Mesothelial cell of epicardium (in vitro differentiated cells): ENCODE measurements at places on chromosomes 11 and 22.

DNA sequence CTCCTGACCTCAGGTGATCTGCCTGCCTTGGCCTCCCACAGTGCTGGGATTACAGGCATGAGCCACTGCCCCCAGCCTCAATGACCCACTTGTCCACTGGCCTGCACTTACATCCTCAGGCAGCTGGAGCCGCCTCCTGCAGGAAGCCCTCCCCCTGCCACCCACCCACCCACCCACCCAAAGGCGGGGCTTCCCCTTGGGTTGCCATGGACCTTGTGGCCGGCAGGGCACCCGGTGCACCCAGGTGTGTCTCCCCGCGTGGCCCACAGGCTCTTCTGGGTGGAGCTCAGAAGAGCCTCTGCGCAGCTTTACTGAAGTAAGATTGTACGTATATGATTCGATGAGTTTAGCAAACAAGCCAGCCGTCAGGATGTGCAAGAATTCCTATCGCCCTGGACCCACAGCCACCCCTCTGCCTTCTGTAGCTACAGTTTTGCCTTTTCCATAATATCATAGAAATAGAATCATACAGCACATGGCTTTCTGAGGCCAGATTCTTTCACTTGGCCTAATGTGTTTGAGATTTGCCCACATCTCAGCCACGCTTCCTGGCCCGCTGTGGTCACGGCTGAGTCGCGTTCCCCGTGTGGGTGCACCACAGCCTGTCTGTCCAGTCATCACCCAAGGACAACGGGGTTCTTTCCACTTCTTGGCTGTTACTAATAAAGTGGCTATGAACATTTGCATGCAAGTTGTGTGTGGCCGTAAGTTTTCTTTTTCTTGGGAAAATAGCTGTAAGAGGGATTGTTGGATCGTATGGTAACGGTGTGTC, 5.3 kb upstream of the BRSK2 start:
- H3K27ac ChIP-seq: no peak overlapping the region
- peaks cover 56% of the 10 kb centered on the region for H3K27me3 ChIP-seq
- H3K36me3 ChIP-seq: no peaks in the 10 kb centered on the region
- peak overlapping the region; percentile 10 for H3K4me3 ChIP-seq
- H3K4me1 ChIP-seq: peaks cover 1% of the 10 kb centered on the region

DNA sequence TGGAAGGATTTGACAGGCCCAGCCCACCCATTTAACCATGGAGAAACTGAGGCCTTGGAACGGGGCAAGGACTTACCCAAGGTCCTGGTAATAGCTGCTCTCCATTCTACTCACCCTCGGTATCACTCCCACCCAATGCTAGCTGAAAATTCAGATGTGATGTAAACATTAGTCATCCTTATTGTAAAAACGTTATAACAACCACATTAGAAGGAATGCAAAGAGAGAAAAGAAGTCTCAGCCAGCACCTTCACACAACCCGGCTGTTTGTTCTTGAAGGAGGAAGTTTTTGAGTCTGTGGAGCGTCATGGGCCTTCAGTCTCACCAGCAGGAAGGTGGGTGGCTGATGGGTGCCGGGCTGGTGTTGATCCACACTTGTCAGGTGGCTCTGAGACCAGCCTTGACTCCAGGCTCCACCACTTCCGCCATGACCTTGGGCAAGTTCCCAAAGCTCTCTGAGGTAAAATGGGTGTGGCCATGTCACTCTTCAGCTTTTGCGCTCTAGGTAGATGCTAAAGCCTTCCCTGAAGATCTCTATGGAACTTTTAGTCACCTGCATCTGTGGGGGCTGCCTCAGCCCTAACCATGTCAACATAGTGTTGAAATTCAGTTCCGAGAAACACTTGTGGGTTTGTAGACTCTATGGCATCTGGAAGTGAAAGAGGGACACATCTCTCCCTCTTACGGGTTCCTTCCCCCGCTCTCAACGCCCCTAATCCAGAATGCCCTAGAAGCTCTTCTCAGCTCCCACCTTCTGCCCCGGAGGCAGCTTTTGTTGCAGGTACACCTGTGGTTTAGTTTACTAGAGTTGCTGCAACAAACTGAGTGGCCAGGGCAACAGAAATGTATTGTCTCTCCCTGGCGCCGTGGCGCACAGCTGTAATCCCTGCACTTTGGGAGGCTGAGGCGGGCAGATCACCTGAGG, 14.8 kb downstream of the CD6 start:
- no peak for DNase-seq
- H3K4me3 ChIP-seq: no peak overlapping the region
- no peaks in the 10 kb centered on the region for H3K36me3 ChIP-seq
- H3K27ac ChIP-seq: no peak overlapping the region
- peaks cover 5% of the 10 kb centered on the region for H3K4me1 ChIP-seq
- peaks cover 43% of the 10 kb centered on the region for H3K27me3 ChIP-seq

GRCh38 chr11:4025248-4025966, 69.2 kb upstream of the RRM1 start:
- H3K36me3 ChIP-seq: peaks cover 13% of the 10 kb centered on the region
- peaks cover 36% of the 10 kb centered on the region for H3K4me1 ChIP-seq
- H3K27ac ChIP-seq: peak overlapping the region; percentile 92

DNA sequence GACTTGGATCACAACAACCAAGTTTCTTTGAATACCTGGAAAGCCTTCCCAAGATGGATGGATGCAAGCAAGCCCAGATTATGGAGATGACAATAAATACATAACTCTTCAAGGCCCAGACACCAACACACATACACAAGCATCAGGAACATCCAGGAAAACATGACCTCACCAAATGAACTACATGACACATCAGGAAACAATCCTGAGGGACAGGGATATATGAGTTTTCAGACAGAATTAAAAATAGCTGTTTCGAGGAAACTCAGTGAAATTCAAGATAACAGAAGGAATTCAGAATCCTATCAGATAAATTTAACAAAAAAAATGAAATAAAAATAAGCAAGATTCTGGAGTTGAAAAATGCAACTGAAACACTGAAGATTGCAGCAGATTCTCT, 659.4 kb downstream of the METTL15 start:
- H3K27ac ChIP-seq: no peak overlapping the region
- peaks cover 6% of the 10 kb centered on the region for H3K36me3 ChIP-seq
- H3K4me3 ChIP-seq: no peak overlapping the region
- no peak for DNase-seq
- peaks cover 14% of the 10 kb centered on the region for H3K4me1 ChIP-seq

DNA sequence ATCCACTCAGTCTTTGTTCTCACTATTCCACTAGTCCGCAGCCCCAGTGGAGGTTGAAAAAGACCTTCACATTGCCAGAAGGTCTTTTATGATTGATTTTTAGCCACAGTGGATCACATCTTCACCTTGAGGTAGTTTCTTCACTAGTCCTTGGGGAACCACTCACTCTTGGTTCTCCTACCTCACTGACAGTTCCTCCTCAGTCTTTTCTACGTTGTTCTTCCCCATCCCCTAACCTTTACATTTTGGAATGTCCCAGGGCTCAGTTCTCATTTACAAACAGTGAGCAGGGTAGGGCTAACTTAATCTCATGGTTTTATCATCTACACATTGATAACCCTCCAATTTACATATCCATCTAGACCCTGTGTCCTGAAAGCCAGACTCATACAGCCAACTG, 316.4 kb upstream of the SORL1-AS1 start:
- no peak for DNase-seq
- no peak overlapping the region for H3K4me3 ChIP-seq
- peaks cover 33% of the 10 kb centered on the region for H3K4me1 ChIP-seq
- H3K27me3 ChIP-seq: no peaks in the 10 kb centered on the region
- H3K27ac ChIP-seq: no peak overlapping the region
- H3K36me3 ChIP-seq: no peaks in the 10 kb centered on the region

- no peak overlapping the region for H3K4me3 ChIP-seq
- H3K36me3 ChIP-seq: peaks cover 2% of the 10 kb centered on the region
- H3K4me1 ChIP-seq: peaks cover 21% of the 10 kb centered on the region
- H3K27ac ChIP-seq: no peak overlapping the region
- DNase-seq: no peak
- H3K27me3 ChIP-seq: no peaks in the 10 kb centered on the region
These were observed 17.9 kb upstream of the YPEL1 start for GRCh38 chr22:21753374-21754111.

DNA sequence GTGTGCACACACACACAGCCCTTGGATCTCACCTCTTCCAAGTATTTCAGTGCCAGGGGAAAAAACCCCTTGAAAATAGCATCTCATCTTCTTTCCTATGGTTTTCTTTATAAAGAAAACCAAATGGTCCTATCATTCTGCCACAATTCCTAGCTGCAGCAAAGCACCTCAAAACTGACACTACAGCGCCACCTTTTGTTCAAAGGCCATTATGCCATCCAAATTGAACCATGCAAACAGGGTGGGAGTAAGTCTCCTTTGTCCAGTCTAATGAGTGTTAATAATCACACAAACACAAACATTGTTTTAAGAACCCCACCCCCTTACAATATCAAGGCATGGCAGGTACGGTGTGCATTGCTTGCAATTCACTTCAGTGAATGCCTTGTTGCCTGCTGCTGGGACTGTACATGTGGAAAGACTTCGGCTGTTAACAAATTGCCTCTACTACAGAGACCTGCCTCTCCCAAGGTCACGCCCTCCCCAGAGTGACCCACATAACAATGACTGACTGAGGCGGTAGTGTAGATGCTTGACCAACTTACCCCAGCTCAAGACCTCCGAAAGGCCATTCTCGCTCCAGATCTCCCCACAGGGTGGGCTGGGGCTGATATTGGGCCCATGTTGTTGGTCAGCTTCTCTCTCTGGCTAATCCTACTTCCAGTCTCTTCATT, 31.7 kb downstream of the FAM181B start:
- H3K4me1 ChIP-seq: no peaks in the 10 kb centered on the region
- H3K27me3 ChIP-seq: peaks cover 23% of the 10 kb centered on the region
- H3K36me3 ChIP-seq: no peaks in the 10 kb centered on the region

DNA sequence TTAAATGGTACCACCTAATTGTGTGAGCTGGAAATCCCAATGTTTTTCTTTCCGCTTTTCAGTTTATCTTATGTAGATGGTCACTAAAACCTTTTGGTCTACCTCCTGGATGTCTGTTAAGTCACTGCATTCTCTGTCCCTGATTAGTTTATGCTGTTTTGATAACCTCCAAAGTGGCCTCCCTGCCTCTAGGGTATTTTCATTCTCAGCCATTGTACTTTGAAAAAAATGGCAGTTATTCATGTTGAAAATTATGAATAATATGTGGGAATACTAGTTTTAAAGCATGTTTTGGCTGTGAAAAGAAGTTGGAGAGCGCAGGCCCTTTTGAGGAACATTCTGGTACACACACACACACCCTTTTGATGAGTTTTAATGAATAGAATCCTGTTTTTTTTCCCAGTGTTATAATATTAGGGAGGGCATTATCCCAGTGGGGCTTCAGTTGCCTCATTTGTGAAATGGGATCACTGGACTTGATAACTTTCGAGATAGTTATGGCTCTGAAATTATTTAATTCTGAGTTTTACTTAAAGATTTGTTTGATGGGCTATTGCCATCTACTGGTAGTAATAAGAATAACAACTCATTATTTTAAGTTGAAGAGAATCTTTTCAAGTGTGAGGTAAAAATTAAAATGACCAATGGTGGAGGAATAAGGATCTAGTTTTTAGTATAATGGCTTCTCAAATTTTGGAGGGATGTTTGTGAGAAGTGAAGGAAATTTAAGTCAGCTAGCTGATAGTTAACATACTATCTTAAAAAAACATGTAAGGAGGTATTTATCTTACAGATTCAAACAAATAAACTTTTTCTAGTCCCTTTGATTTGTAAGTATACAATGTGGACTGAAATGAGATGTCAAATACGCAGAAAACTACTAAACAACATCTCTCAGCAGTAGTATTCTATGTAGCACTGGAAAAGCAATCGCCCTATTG, 3.9 kb downstream of the FDX1 start:
- peak overlapping the region; percentile 4 for H3K4me3 ChIP-seq
- no peak for DNase-seq
- H3K4me1 ChIP-seq: peaks cover 40% of the 10 kb centered on the region
